ENCODE measurements at places on chromosomes 6 and 20.
A peak's percentile ranks its signal among the peaks of the same experiment; 100 is the strongest.

GRCh38 chr6:2611092-2611491 lies 139.6 kb downstream of the MYLK4 start:
- no peak for DNase-seq

GRCh38 chr20:47438464-47439381 lies 63.0 kb upstream of the NCOA3 start:
- DNase-seq: no peak

DNA sequence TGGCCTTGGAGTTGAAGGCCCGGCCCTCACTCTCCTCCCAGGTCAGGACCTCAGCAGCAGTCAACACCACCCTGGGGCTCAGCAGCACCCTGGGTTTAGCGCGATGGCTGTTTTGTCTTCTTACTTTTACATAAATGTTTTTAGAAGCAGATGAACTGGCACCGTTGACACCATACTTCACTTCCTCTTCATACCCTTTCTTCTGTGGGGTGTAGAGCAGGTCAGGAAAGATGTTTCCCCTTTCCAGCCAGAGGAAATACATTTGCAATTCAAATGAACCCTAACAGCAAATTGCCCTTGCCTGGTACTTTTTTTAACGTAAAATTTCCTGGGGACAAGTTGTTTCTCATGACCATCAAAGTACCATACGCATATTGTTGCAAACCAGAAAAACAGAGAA lies 54.7 kb upstream of the SNX9 start:
- no peak for DNase-seq

GRCh38 chr20:62813588-62813987 lies 3.3 kb upstream of the COL9A3 start:
- DNase-seq: no peak

GRCh38 chr6:24397631-24398030 lies 5.1 kb upstream of the MRS2 start:
- no peak for DNase-seq

DNA sequence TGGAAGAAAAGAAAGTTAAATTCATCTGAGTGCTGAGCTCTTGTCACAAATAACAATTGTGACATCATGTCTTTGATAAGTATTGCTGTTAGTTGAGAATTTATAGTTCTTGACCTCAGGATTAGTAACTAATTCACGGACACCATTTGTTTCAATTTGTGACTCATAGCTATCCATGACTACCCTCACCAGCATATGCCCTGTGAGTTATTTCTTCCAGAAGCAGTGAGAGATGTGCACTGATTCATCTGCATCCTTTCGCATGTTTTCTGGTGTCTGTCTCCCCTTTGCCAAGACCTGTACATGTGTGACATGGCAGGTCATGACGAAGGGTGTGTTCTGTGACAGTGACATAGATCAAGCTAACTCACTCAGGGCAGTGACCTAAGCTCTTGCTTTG lies 86.9 kb downstream of the SOBP start:
- no peak for DNase-seq

GRCh38 chr6:139603581-139603980 lies 229.1 kb upstream of the CITED2 start:
- no peak for DNase-seq

GRCh38 chr6:54624779-54625178 lies 221.8 kb upstream of the FAM83B start:
- DNase-seq: peak; percentile 44

DNA sequence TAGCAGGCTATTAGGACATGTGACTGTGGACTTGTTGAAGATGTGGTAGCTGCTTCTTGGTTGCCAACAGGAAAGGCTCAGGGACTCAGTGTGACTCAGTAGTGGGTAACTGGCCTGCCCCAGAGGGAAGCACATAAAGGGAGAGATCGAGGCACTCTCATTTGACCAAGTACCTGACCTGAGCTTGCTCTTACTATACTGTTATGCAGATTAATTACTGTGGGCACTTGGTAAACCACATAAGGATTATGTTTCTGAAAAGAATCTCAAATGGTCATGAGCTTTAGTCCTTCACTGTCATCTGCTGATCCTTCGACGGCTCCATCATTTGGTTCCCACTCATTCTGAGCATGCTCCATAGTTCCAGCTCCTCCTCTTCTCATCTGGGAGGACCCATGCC lies 48.2 kb upstream of the RPL7L1 start:
- no peak for DNase-seq

DNA sequence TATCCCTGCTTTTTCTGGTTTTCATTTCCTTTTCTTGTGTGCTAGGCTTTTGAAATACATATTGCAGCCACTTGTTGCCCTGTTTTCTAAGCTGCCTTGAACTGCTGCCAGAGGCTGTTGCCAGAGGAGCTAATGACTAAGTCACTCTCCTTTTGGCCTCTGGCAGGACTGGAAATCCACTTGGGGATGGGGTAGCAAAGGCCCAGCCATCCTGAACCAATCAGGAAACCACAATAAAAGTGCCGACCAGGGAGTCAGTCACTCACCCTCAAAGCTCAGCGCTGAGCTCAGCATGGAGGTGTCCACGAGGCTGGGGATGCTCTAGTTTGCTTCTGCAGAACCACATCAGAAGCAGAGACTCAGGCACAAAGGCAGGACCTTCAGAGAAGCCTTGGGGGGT lies 813.0 kb downstream of the DHX35 start:
- DNase-seq: peak; percentile 74

GRCh38 chr6:48426636-48427035 lies 315.6 kb upstream of the PTCHD4 start:
- peak; percentile 16 for DNase-seq

DNA sequence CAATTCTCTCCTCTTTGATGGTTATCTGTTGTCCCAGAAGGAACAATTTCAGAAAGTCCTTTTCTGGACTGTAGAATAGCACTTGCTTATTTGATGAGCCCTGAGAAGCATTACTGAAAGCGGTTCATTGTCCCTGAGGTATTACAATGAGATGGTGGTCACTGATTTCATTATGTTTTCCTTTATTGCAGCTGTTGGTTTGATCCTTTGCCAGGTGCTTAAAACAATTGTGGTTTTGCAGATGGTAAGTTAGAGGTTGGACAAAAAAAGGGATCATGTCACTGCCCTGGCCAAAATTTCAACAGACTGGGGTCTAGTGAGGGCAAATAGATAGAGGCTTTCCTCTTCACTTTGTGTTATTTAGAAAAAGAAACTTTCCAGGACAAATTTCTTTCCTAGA lies 61.9 kb downstream of the ESR1 start:
- DNase-seq: no peak

GRCh38 chr6:106752641-106753040 lies 123.3 kb downstream of the QRSL1 start:
- no peak for DNase-seq

- peak; percentile 15 for DNase-seq
Observed at GRCh38 chr20:59087829-59088433, 45.3 kb upstream of the PRELID3B start.

DNA sequence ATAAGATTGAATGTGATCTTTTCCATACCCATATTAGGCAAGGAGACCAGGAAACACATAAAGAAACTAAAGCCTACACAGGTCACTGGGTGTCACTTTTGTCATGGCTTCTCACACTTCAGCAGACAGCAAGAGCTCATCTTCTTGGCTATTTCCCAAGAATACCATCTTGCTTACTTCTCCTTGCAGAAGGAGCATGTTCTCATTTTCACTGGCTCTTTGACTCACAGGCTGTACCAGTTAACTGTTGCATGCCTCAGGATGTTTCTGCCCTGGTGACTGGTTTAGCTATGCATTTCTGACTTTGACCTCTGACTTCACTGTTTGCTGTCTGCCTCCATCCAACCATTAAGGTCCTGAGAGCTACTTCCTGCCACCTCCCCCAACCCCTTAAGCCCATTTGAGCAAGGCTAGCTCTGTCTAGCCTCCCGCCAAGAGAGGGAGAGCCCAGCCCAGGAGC lies 40.3 kb upstream of the OGFRL1 start:
- no peak for DNase-seq

GRCh38 chr20:55667955-55668354 lies 337.4 kb downstream of the CBLN4 start:
- DNase-seq: no peak

- DNase-seq: no peak
Observed at GRCh38 chr20:2066461-2067122, 35.0 kb upstream of the STK35 start.

GRCh38 chr20:64212755-64213154 lies 42.8 kb upstream of the PCMTD2 start:
- no peak for DNase-seq

DNA sequence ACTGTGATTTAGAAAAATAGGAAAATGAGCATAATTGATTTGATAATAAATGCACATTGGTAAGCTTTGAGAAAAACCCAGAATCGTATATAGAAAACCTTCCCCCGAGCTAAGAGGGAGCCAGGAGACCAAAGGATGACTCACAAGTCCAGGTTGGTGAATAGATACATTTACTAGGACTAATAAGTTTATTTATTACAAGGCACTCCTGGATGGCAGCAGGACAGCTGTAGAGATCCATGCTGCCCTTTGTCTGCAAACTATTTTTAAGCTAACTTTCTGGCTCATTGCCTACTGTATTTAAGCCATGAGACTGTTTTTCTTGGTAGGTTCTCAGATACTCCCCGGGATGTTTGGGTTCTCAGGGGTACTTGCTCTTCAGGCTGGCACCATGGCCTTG lies 13.4 kb downstream of the CASP8AP2 start:
- DNase-seq: no peak

- DNase-seq: no peak
Observed at GRCh38 chr6:63872233-63872632, 236.6 kb downstream of the PHF3 start.

DNA sequence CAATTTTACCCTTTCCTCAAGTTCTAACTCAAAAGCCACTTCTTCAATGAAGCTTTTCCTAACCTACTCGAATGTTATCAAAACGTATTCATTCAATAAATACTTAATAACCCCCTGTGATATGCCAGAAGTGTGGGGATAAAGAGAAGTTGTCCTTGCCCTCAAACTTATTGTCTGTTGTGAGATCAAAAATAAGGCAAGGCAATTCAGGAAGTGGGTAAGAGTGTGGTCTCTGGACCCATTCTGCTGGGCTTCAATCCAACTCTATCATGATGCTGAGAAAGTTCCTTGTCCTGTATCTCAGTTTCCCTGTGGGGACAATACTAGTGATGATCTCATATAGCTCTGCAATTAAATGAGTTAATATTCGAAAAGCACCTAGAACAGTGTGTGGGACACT lies 92.8 kb downstream of the PRDM1 start:
- no peak for DNase-seq
